ENCODE measurements at places on chromosomes 11 and 22.

GRCh38 chr11:134667175-134667500, 255.1 kb upstream of the B3GAT1 start:
- no peak for DNase-seq

DNA sequence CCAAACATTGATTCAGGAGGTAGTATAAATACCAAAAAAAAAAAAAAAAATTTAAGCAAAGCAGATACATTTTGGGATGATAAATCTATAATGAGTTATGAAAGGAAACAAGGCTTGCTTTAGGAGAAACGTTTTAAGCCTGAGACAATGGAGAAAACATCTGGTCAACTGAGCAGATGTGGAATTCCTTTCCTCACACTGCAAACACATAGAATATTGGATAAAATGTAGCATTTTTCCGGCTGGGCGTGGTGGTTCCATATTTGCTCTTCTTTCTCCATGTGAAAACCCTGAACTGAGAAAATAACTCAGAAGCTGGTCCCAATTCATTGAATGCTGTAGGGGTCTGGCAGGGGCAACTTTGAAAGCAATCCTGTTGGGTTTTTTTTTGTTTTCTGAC, 33.9 kb downstream of the ENDOD1 start:
- DNase-seq: no peak

DNA sequence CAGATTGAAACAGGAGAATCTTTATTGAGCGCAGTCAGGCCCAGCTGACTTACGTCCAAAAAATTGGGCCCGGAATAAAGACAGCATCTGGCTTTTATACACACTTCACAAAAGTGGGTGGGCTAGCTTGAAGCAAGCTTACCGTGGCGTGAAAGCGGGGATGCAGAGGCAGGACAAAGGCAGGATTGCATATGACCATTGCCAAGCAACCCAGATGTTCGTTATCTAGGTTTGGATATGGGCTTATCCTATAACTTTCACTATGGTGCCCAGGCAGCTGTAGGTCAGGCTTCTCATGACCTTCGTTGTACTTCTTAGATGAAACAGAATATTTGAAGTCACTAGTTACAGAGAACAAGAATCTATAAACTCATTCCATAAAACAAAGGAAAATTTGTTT, 1575.6 kb upstream of the RAG2 start:
- DNase-seq: no peak

- DNase-seq: no peak
Observed at GRCh38 chr11:38423042-38423441, 1825.0 kb upstream of the RAG2 start.

GRCh38 chr11:120500414-120501071, 11.0 kb upstream of the GRIK4 start:
- no peak for DNase-seq

DNA sequence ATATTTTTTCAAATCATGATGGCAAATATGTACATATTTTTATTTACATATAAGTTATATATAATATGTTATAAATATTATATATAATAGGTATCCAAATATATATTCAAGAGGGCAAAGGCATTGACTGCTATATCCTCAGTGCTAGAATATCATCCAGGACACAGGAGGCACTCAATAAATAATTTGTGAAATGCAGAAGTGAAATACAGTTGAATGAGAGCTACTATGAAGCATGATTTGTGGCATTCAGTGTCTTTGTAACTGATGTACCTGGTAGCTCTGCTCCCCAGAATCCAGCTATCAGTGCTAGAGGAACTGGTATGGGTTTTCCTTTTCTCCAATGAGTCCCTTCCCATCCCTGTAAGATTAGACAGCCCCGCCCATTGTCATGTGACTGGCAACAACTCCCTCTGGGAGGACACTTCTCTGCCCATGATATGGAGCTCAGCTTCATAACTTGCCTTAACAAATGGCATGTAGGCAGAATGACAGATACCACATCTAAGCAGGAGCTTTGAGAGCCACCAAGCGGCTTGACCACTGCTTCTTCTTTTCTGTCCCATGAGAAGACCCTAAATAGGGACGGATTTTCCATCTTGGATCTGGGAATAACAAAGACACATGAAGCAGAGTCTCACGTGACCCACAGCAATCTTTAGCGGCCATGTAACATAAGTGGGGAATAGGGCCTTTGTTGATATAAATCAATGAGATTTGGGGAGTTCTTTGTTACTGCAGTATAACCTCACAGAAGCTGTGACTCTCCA, 10.2 kb upstream of the CD82 start:
- no peak for DNase-seq

DNA sequence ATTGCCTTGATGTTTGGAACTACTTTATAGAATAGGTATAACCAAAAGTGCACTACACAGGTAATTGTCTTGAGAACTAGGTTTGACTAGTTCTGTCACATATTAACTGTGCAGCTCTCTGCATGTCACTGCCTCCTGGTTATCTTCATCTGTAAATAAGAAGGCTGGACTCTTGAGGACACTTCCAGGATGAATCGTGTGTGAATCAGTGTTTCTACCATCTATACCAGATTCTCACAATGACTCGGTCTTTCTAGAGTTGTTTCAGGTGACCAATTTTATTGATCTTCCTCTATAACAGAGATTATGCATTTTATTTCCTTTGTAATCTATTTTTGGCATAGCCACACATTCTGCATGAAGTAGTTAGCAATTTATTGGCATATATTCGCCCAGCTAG, 1181.0 kb upstream of the TENM4 start:
- DNase-seq: no peak

GRCh38 chr11:47791774-47792430, 24.8 kb upstream of the FNBP4 start:
- no peak for DNase-seq

GRCh38 chr22:34567367-34567766, 498.6 kb upstream of the ISX start:
- no peak for DNase-seq

- DNase-seq: no peak
Observed at GRCh38 chr11:129013737-129014475, 71.2 kb upstream of the TP53AIP1 start.

DNA sequence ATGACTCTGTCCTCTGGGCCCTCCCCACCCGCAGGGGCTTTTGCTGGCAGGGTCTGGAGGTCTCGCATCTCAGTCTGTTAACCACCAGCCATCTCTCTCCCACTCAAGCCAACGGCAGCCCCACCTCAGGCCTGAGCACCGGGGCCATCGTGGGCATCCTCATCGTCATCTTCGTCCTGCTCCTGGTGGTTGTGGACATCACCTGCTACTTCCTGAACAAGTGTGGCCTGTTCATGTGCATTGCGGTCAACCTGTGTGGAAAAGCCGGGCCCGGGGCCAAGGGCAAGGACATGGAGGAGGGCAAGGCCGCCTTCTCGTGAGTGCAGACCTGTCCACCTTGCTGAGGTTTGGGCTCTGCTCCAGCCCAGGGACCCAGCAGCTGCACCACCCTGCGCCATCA, 44.3 kb upstream of the TTC12 start:
- no peak for DNase-seq

DNA sequence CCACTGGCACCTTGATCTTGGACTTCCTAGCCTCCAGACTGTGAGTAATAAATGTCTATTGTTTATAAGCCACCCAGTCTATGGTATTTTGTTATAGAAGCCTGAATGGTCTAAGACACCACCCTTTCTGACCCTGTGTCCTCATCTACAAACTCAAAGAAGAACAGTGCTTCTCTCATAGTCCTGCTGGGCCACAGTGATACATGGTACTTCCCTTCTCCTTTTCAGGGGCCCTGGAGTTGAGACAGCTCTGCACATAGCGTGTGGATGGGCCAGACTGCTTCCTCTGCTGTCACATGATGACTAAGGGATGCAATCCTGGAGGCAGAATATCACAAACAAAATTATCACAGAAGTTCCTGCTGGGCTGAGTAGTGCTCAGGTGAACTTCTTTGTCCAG, 5.0 kb downstream of the KCNJ11 start:
- peak; percentile 2 for DNase-seq

- DNase-seq: no peak
Observed at GRCh38 chr11:69003866-69004367, 9.1 kb downstream of the MRGPRF start.

- DNase-seq: no peak
Observed at GRCh38 chr11:111559800-111560464, 19.4 kb downstream of the LAYN start.

DNA sequence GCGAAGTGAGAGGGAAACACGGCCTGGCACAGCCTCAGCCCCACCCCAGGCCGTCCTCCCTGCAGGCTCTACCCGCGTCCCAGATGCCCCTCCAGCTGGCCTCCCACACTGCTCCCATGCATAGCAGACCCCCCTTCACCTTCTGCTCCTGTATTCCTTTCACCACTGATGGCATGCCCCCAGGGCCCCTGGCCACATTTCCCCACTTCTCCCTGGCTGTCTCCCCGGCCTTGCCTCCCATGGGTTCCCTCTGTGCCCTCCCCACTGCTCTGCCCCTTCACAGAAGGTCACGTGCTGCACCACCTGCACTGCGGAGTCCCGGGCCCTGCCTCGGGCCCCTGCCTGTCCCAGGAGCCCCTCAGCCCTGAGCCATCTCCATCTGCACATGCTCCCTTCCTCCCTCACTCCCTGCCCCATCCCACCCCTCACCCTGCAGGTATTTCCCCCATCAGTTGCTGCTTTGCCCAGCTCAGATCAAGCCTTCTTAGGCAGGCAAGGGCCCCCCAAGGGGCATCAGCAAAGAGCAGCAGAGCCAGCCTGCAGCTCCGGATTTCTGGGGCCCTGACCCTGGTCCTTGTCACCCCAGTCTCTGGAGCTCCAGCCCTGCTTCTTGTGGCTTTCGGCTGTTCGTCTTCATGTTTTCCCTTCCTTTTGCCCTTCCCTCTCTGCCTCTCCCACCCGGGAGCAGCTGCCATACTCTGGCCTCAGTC, 46.4 kb downstream of the GAB4 start:
- DNase-seq: no peak

- DNase-seq: no peak
Observed at GRCh38 chr11:93984936-93985335, 36.2 kb upstream of the HEPHL1 start.

Measured in CD4-positive, alpha-beta T cell treated with Interleukin-17A for 1 hour (primary cell).